Gastroesophageal sphincter (tissue), 4 donors: ENCODE measurements at places on chromosomes 3 and 15.
A peak's percentile ranks its signal among the peaks of the same experiment; 100 is the strongest.

GRCh38 chr3:13452490-13453335, 27.4 kb upstream of the HDAC11 start:
- no peaks in the 10 kb centered on the region for H3K27me3 ChIP-seq
- H3K4me1 ChIP-seq, result no peaks in the 10 kb centered on the region
- peak overlapping the region; percentile 76 for H3K27ac ChIP-seq
- peak; percentile 34 for ATAC-seq
- H3K36me3 ChIP-seq, result no peaks in the 10 kb centered on the region
- H3K4me3 ChIP-seq, result peak overlapping the region; percentile 41

- no peaks in the 10 kb centered on the region for H3K4me1 ChIP-seq
- no peak for ATAC-seq
- no peak overlapping the region for H3K27ac ChIP-seq
- no peak overlapping the region for H3K4me3 ChIP-seq
- no peaks in the 10 kb centered on the region for H3K36me3 ChIP-seq
Observed at GRCh38 chr15:90337256-90337655, 14.8 kb upstream of the ZNF774 start.

DNA sequence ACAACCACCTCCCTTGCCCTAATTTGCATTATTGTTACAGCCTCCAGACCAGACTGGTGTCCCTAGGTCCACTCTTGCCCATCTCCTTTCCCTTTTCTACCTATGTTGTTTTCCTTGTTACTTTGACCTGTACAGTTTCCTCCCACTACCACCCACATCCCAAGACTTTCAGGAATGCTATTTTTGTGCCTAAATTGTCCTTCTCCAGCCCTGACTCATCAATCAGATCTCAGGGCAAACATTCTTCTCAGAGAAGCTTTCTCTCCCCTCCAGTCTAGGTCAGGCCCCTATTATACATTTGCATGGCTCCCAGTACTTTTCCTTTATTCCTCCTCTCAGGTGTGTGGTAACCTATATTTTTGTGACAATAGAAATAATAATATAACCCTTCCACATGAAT, 241.5 kb downstream of the IGSF11 start:
- no peaks in the 10 kb centered on the region for H3K4me1 ChIP-seq
- H3K27me3 ChIP-seq, result no peaks in the 10 kb centered on the region
- ATAC-seq, result no peak
- no peaks in the 10 kb centered on the region for H3K36me3 ChIP-seq
- H3K27ac ChIP-seq, result no peak overlapping the region
- no peak overlapping the region for H3K4me3 ChIP-seq

GRCh38 chr3:159189994-159190669, 388.3 kb downstream of the MFSD1 start:
- ATAC-seq, result no peak
- H3K36me3 ChIP-seq, result no peaks in the 10 kb centered on the region
- H3K4me1 ChIP-seq, result no peaks in the 10 kb centered on the region
- no peak overlapping the region for H3K27ac ChIP-seq

DNA sequence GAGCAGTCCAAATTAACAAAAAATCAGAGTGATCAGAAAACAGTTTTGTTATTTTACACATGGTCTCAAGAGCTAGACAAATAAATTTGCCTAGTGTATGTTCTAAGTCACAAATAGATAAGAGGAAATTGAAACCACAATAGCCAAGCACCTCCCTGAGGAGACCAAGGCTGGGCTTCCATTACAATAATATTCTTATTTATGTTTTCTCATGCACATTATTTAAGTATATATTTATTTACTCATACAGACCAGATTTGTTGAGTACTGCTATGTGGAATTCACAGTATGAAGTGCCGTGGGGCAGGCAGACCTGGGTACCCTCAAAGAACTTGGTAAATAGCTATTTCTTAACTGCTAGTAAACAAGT, 242.3 kb upstream of the ICE2 start:
- H3K27me3 ChIP-seq, result no peaks in the 10 kb centered on the region
- H3K4me3 ChIP-seq, result no peak overlapping the region
- ATAC-seq, result no peak
- H3K36me3 ChIP-seq, result no peaks in the 10 kb centered on the region
- H3K27ac ChIP-seq, result no peak overlapping the region

- H3K27me3 ChIP-seq, result no peaks in the 10 kb centered on the region
- peaks cover 14% of the 10 kb centered on the region for H3K4me1 ChIP-seq
- ATAC-seq, result no peak
- no peak overlapping the region for H3K4me3 ChIP-seq
Observed at GRCh38 chr3:4664412-4664811, 171.3 kb downstream of the ITPR1 start.

DNA sequence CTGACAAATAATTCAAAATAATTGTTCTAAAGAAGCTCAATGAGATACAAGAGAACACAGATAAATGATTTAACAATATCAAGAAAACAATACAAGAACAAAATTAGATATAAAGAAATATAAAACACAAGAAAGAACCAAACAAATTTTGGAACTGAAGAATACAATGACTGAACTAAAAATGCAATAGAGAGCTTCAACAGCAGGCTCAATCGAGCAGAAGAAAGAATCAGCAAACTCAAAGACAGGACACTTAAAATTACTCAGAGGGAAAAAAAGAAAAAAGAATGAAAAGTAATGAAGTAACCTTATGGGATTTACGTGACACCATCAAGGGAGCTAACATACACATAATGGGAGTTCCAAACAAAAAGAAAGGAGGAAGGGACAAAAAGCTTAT, 32.1 kb downstream of the CCDC54 start:
- H3K4me3 ChIP-seq, result no peak overlapping the region
- no peak for ATAC-seq
- H3K36me3 ChIP-seq, result no peaks in the 10 kb centered on the region
- H3K4me1 ChIP-seq, result no peaks in the 10 kb centered on the region

DNA sequence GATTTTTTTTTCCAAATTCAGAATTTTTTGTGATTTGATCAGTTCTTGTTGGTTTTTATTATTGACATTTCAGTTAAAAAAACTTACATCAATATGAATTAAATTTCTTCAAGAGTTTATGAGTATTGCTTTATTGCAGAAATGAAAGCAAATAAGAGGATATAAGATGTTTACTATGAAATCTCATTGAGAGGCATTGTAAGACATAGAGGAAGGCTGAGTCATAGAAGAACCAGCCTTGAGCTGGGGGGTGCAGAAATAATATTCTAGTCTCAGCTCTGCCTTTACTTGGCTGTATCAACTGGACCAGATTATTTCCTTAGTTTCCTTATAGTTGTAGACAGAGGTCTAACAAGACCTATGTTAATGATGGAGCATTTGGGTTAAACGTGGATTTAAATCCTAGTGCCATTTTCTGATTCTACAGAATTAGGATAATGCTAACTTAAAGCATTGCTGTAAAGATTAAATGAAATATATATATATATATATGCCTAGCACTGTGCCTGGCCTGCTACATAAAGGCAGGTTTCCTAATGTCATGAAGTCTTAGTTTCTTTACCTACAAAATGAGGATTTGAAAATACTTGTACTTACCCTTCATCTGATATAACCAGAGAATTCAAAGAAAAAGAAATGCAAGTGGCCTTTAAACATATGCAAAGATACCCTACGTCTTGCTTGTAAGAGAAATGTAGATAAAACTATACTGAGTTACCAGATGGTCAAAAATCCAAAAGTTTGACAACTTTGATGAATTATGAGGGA, 7.3 kb downstream of the FAM98B start:
- no peaks in the 10 kb centered on the region for H3K27me3 ChIP-seq
- no peak overlapping the region for H3K4me3 ChIP-seq
- no peak for ATAC-seq
- no peak overlapping the region for H3K27ac ChIP-seq
- no peaks in the 10 kb centered on the region for H3K4me1 ChIP-seq

DNA sequence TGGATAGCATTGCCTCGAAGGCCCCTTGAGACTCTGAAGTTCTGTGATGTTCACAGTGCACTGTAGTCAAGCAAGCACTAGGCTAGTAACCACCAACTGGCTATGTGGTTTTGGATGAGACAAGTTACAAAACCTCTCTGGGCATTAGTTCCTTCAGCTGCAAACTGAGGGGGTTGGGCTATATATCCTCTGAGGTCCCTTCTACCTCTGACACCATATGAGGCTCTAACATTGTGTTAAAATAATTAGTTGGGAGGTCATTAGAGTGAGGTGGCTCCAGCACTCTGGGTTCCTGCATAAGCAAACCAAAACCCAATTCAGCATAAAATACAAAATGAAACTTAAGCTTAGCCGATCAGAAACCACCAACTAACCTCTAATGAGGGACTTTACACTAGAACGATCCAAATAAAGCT, 209.5 kb upstream of the LRRN1 start:
- no peak overlapping the region for H3K27ac ChIP-seq
- no peak overlapping the region for H3K4me3 ChIP-seq
- H3K36me3 ChIP-seq, result no peaks in the 10 kb centered on the region
- H3K4me1 ChIP-seq, result peaks cover 12% of the 10 kb centered on the region
- no peaks in the 10 kb centered on the region for H3K27me3 ChIP-seq
- ATAC-seq, result no peak

- no peak overlapping the region for H3K4me3 ChIP-seq
- ATAC-seq, result peak; percentile 29
- no peaks in the 10 kb centered on the region for H3K36me3 ChIP-seq
- H3K4me1 ChIP-seq, result no peaks in the 10 kb centered on the region
- no peak overlapping the region for H3K27ac ChIP-seq
Observed at GRCh38 chr15:55247311-55247710, 42.3 kb downstream of the RAB27A start.

DNA sequence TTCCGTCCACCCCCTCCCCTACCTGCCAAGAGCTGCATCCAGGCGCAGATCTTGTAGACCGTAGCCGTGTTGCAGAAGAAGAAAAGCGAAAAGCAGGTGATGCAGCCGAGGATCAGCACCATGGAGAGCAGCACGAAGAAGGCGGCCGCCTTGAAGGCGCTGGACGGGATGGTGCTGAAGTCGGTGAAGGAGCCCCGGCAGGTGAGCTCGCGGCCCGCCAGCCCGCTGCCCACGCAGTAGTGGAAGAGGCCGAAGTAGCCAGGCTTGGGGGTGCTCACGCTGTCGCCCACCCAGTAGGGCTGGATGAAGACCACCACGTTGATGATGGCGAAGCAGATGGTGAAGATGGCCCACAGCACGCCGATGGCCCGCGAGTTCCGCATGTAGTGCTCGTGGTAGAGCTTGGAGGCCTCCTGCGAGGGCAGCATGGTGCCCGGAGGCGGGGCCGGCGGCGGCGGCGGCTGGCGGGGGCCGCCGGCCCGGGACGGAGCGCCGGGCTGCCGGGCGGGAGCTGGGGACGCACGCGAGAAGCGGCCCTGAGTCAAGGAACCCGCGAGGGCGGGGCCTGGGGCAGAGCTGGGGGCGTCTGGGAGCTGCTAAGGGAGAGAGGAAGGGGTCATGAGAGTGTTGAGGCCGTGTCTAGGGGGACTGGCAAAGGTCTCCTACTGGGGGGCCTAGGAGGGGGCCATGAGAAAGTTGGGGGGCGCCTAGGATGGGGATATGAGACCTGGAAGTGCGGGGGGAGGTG, 1.2 kb downstream of the LHFPL4 start:
- no peak for ATAC-seq
- no peak overlapping the region for H3K27ac ChIP-seq
- peaks cover 9% of the 10 kb centered on the region for H3K4me1 ChIP-seq
- no peak overlapping the region for H3K4me3 ChIP-seq

GRCh38 chr15:84961707-84962106, 19.9 kb upstream of the PDE8A start:
- H3K4me3 ChIP-seq, result no peak overlapping the region
- no peak overlapping the region for H3K27ac ChIP-seq
- no peak for ATAC-seq
- no peaks in the 10 kb centered on the region for H3K36me3 ChIP-seq
- H3K4me1 ChIP-seq, result no peaks in the 10 kb centered on the region

DNA sequence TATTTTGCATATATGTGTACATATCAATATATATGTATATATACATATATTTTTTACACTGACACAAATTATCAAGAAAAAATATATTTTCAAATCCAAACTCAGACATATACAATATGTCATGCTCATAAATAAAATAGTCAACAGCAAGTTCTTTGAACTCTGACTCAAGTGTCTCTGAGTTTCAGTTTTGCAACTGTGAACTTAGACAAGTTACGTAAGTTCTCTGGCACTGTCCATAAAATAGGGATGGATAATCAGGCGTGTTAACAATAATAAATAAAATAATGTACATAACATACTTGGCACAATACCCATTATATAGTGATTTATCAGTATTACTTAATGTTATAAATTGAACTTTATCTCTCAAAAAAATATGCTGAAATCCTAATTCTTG, 12.1 kb upstream of the XRN1 start:
- H3K27me3 ChIP-seq, result no peaks in the 10 kb centered on the region

DNA sequence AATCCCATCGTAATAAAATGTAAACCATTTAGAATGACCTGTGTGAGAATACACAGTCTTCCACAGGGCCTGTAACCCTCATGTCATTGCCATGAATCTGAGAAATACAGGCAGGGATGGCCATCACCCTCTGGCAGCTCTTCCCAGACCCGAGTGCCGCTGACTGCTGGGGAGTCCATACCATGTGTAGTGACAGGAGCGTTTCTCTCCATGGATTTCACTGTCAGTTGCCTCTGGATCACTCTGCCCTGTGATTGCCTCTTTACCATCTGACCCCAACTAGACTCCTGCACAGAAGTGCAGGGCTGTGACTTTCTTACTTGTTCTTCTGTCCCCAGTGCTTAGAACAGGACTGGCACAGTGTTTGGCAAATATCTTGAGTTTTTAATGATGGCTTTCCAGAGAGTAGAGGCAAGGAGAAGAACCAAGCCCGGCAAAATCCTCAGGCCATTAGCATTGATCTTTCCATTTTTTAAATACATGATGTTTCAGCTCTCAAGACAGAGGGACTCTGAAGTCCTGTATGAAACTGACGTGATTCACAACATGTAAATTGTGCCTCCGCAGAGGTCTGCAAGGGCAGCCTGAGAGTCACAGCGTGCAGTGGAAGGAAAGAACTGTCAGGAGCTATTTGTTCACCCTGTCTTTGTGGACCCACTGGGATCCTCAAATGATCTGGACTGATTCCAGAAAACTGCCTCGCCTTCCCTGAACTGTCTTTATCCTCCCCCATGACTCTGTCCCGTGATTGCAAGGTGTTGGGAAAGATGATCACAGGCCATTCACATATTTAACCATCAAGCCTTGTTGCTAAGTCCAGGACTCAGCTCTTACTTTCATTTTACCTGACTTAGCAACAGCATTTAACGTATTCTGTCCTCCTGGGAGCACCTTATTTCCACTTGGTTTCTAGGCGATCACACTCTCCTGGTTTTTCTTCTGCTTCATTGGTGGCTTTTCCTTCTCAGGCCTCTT, 354.9 kb downstream of the EPHB1 start:
- no peaks in the 10 kb centered on the region for H3K36me3 ChIP-seq
- no peak overlapping the region for H3K4me3 ChIP-seq
- no peaks in the 10 kb centered on the region for H3K27me3 ChIP-seq
- H3K4me1 ChIP-seq, result no peaks in the 10 kb centered on the region
- H3K27ac ChIP-seq, result no peak overlapping the region

GRCh38 chr3:86782286-86782685, 208.7 kb downstream of the VGLL3 start:
- H3K27me3 ChIP-seq, result no peaks in the 10 kb centered on the region
- H3K4me3 ChIP-seq, result no peak overlapping the region
- no peak for ATAC-seq
- no peak overlapping the region for H3K27ac ChIP-seq
- no peaks in the 10 kb centered on the region for H3K36me3 ChIP-seq
